Activated CD8-positive, alpha-beta memory T cell treated with anti-CD3 and anti-CD28 coated beads for 48 hours (primary cell): ENCODE measurements at places on chromosomes 12 and 14.

- DNase-seq = no peak
Observed at GRCh38 chr12:26648066-26648465, 184.9 kb downstream of the ITPR2 start.

GRCh38 chr12:25583545-25583944, 30.5 kb upstream of the LMNTD1 start:
- no peak for DNase-seq

DNA sequence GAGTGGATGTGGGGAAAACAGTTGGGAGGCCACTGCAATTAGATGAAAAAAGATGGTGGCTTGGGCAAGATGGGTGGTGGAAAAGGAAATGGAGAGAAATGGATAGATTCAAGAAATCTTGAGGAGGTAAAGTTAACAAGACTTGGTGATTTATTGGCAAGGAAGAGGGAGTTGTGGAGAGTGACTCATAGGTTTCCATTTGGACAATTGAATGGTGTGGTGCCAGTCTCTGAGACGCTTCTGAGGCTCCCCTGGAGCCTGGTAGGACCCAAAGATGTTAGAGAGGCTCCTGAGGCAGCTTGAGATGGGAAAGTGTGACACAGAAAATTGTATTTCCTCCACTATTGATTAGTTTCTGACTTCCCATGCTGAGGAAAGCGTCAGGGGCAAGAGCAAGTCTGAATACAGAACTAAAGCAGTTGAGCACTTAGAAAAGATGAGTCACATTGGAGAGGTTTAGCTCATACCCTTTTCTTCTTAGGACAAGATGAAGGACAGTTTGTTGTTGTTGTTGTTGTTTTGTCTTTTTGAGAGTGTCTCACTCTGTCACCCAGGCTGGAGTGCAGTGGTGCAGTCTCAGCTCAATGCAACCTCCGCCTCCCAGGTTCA, 4.5 kb downstream of the PRPF40B start:
- no peak for DNase-seq

- no peak for DNase-seq
Observed at GRCh38 chr12:46433829-46434228, 61.3 kb upstream of the SLC38A2 start.

- DNase-seq = no peak
Observed at GRCh38 chr14:73784181-73784987, 67.2 kb upstream of the PTGR2 start.

- no peak for DNase-seq
Observed at GRCh38 chr12:45909041-45909713, 81.2 kb downstream of the SCAF11 start.

- no peak for DNase-seq
Observed at GRCh38 chr12:13367973-13368372, 171.4 kb downstream of the EMP1 start.

- DNase-seq = no peak
Observed at GRCh38 chr12:11718768-11719253, 69.3 kb downstream of the ETV6 start.

- DNase-seq = no peak
Observed at GRCh38 chr12:109557200-109557599, 16.1 kb downstream of the MMAB start.
